ENCODE measurements at places on chromosomes 5 and 9. TPM values are rescaled to one million over a fixed set of nuclear protein-coding genes. Genes with fewer than 3 reads are reported as not detected.

PRRT1B gene
- not detected for total RNA-seq

GRCh38 chr5:137344723-137345322 lies 154.3 kb downstream of the SPOCK1 start:
- peak; percentile 44 for DNase-seq

DNA sequence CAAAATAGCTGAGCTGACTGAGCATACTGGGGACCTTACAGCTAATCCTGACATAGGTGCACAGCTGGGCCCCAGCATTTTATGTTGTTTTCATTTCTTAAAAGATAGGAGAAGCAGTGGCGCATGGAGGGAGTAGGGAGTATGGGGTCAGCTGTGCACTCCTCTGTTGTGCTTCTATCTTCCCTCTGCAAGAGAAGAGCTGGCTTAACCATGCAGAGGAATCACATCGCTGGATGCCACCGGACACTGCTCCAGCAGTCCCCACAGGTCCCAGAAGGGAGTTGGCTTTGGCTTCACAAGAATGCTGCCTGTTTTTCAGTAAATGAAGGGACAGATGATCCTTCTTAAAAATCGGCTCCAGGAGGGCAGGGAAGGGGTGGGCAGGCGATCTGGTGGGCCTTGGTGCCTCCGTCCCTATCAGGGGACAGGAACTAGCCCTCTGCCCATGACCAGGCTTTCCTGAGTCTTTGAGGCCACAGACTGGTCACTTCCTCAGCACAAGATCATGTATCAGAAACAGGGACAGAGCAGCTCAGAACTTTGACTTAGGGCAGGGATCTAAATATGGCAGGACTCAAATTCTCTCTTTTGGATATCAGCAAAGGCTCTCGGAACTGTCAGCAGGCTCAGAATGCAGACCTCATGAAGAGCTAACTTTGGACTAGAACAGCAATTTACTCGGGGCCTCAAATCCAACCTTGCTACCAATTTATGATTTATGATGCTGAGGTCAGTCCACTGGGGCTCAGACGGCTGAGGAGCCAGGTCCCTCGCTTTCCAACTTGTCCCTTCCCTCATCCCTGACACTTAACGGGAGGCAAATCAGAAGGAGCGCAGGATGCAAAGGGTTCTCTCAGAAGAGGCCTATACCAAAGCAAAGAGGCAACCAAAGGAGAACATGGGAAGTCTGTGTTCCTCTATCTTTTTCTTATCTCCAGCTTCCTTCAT lies 47.2 kb downstream of the MARCHF3 start:
- no peak for DNase-seq

DNA sequence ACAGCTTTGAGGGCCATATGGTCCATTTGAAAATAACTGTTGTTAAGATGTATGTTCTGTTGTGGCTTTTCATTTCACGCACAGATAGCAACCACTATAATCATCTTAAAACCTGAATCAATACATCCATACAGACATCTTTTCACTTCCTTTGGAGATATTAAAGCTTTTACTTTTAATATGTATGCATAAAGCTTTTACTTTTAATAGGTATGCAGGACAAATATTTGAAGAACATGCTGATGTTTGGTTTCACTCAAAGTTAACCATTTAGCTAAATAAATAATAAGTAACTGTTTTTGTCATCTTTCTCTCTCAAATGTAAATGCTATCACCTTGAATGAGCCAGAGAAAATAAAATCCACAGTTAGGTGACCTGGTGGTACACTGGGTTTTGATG lies 108.6 kb downstream of the OXCT1 start:
- no peak for DNase-seq

Measured in MG63 (cell line).